ENCODE measurements at places on chromosomes 1 and 21. TPM values are rescaled to one million over a fixed set of nuclear protein-coding genes. Genes with fewer than 3 reads are reported as not detected.

DNA sequence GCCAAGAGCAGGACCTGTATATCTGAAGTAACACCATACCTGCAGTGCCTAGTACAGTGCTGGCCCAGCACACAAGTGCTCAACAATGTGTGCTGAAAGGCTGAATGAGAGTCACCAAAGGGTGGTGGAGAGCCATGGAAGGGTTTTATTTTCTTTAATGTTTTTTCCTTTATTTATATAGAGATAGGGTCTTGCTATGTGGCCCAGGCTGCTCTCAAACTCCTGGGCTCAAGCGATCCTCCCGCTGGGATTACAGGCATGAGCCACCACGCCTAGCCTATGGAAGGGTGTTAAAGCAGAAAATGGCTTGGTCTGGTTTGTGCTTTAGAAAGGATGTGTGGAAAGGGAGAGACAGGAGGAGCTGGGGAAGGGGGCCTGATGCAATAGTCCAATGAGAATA, 13.3 kb upstream of the TTC39A start:
- H3K27me3 ChIP-seq, result no peaks in the 10 kb centered on the region
- no peak overlapping the region for H3K4me3 ChIP-seq
- H3K4me1 ChIP-seq, result peaks cover 39% of the 10 kb centered on the region
- no peaks in the 10 kb centered on the region for H3K36me3 ChIP-seq

DNA sequence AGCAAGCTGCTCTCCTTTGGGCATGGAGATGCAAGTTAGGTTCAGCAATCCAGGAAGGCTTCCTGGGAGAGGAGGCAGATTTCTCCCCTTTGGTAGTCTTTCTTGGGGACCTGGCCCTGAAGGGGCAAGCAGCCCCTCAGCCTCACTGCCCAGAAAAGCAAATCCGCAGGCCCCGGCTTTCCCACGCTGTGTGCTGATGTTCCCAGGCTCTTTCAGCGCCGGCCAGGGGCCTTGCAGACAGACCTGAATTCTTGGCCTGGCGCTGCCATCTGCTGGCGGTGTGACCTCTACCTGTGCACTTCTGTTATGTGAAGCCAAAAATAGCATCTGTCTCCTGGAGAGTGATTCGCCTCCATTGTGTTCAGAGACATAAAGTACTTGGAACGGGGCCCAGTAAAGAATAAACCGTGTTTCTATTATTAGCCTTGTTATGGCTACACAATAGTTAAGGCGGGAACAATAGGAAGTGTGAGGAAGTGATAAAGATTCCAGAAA, 64.8 kb downstream of the ALPL start:
- H3K36me3 ChIP-seq, result no peaks in the 10 kb centered on the region
- no peaks in the 10 kb centered on the region for H3K4me1 ChIP-seq
- no peak overlapping the region for H3K4me3 ChIP-seq
- peak; percentile 86 for DNase-seq

DNA sequence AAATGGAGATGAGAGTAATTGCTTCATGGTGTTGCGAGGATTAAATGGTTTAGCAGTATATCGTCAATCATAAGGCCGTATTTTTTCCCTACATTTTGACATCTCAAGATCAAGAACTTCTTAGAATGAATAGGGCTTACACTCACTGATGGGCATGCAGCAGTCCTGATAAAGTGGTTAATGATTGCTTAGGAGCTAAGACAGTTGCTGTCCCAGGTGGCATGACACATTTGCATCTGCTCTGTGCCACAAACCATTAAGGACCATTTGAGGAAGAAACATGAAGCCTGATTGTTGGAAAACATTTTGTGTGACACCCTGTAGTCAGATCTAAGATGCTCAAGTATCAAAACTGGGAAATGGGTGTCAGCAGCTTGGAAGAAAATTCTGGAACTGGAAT, 81.0 kb upstream of the SGIP1 start:
- H3K27ac ChIP-seq, result no peak overlapping the region
- H3K36me3 ChIP-seq, result no peaks in the 10 kb centered on the region
- DNase-seq, result peak; percentile 45
- no peak overlapping the region for H3K4me3 ChIP-seq
- H3K4me1 ChIP-seq, result peaks cover 17% of the 10 kb centered on the region

DNA sequence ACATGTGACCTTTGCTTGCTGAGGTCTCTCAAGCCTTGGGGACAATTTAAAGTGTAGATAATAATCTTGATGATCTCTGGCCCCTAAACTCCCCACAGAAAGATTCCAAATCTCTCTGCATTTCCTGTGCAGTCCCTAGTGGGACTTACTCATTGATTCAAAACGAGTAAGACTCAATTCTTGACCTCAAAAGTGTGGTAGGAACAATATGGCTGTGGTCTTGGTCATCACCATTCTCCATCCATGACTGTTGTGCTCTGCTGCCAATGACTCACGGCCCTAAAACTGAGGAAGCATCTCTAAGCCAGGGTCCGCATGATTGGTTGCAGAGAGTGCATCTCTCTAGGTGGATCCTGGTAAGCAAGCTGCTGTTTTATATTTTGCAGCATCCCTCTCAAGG, 268.0 kb downstream of the PTGER3 start:
- H3K36me3 ChIP-seq, result no peaks in the 10 kb centered on the region
- H3K27me3 ChIP-seq, result no peaks in the 10 kb centered on the region
- H3K27ac ChIP-seq, result no peak overlapping the region
- H3K4me1 ChIP-seq, result no peaks in the 10 kb centered on the region
- DNase-seq, result no peak
- no peak overlapping the region for H3K4me3 ChIP-seq

DNA sequence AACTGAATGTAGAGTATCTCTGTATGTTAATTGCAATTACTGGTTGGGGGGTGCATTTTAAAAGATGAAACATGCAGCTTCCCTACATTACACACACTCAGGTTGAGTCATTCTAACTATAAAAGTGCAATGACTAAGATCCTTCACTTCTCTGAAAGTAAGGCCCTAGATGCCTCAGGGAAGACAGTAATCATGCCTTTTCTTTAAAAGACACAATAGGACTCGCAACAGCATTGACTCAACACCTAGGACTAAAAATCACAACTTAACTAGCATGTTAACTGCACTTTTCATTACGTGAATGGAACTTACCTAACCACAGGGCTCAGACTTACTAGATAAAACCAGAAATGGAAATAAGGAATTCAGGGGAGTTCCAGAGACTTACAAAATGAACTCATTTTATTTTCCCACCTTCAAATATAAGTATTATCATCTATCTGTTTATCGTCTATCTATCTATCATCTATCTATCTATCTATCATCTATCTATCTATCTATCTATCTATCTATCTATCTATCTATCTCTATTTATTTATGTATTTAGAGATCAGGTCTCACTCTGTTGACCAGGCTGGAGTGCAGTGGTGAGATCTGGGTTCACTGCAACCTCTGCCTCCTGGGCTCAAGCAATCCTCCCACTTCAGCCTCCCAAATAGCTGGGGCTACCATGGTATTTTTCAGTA, 47.8 kb downstream of the CHML start:
- no peak overlapping the region for H3K4me3 ChIP-seq
- H3K27ac ChIP-seq, result no peak overlapping the region
- H3K4me1 ChIP-seq, result peaks cover 15% of the 10 kb centered on the region
- no peak for DNase-seq

- peaks cover 70% of the 10 kb centered on the region for H3K4me1 ChIP-seq
- DNase-seq, result no peak
- no peaks in the 10 kb centered on the region for H3K36me3 ChIP-seq
- H3K4me3 ChIP-seq, result peak overlapping the region; percentile 75
- no peaks in the 10 kb centered on the region for H3K27me3 ChIP-seq
- H3K27ac ChIP-seq, result peak overlapping the region; percentile 100
Measured at GRCh38 chr21:44933199-44933917, 6.5 kb upstream of the SLX9 start.

OLFML3 gene
- 0.26 TPM for total RNA-seq

NGF gene
- total RNA-seq, result not detected

FCRL6 gene
- total RNA-seq, result not detected

XPR1 gene
- 18.2 TPM for total RNA-seq

SYT6 gene
- total RNA-seq, result not detected

APOBEC4 gene
- total RNA-seq, result not detected

KRTAP7-1 gene
- not detected for total RNA-seq
